HFF-Myc (cell line): ENCODE measurements at places on chromosomes 6 and 20.

DNA sequence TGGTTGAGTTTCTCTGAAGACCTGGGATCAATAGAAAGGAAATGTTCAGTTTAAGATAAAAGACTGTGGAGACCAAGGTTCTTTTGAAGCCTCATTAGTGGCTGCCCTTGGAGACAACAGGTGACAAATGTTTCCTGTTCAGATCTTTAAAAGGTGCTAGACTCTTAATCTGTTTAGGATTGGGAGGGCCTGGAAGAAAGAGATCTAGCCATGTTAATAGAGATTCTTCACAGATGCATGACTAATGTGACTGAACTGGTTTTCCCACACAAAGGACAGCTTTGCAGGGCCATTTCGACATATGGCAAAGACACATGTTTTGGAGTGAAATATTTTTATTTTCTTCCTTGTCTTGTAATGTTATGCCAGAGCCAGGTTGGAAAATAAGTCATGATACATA, 82.2 kb downstream of the WDR27 start:
- DNase-seq: no peak

GRCh38 chr6:5274231-5274630, 12.9 kb downstream of the FARS2 start:
- no peak for DNase-seq

- DNase-seq: no peak
Measured at GRCh38 chr20:40512994-40513393, 176.0 kb downstream of the MAFB start.

- no peak for DNase-seq
Measured at GRCh38 chr20:8361006-8361652, 229.1 kb downstream of the PLCB1 start.

GRCh38 chr6:8958894-8959511, 523.7 kb upstream of the SLC35B3 start:
- DNase-seq: no peak

GRCh38 chr6:149779644-149779963, 30.1 kb downstream of the PCMT1 start:
- no peak for DNase-seq

DNA sequence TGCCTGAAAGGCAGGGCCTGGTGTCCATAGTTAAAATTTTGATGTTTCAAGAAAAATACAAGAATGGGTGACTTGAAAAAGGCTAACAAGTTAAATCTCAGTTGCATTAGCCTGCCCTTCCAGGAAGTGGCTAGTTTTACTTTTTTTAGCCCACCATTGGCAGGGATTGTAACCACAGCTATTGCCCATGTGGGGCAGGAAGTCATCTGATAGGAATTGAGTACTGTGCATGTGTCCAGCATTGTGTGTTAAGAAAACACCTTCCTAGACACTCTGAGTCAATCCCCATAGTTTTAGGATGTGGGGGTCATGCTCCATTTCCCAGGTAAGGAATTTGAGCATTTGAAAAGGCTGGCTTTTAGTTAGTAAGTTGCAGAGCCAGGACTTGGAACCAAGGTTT, 26.9 kb downstream of the LYRM2 start:
- no peak for DNase-seq
